Inflammatory macrophage treated with lipopolysaccharide for 1 hour (primary cell): ENCODE measurements at places on chromosomes 5 and 9.

DNA sequence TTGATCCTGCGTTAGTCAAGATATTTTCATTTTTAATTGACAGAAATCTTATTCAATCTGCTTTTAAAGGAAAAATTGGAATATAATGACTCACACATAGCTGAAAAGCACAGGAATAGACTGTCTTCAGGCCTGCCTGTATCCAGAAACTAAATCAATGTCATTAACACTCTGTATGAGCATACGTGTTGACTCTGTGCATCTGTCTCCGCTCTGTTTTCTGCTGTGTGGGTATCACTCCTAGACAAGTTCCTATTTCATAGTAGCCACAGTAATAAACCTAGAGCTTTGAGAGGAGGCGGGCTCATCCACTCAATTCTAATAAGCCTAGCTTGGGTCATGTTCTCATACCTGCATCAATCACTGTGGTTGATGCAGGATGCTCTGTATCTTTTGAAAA, 267.6 kb downstream of the KCTD16 start:
- DNase-seq = no peak

DNA sequence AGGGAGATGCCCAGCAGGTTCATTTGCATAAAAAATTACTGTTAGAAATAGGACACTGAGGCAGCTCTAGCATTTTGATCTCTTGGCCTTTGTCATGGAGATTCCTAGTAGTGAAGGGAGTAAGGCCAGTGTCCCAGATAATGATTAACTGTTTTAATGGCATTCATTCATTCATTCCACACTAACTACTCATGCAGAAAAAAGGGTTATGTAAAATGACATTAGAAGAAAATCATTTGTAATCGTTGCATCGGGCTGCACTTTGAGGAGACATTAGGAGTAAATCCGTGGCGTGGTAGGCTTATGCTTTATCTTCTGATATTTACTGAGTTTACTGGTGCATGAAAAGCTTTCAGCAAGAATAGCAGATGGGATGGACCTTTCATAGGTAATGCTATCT, 82.6 kb upstream of the GRHPR start:
- no peak for DNase-seq

GRCh38 chr9:25752398-25752797, 74.2 kb upstream of the TUSC1 start:
- no peak for DNase-seq

GRCh38 chr9:75814667-75815066, 75.8 kb upstream of the PCSK5 start:
- DNase-seq = no peak

GRCh38 chr9:92657296-92658094, 12.4 kb downstream of the IPPK start:
- DNase-seq = no peak

DNA sequence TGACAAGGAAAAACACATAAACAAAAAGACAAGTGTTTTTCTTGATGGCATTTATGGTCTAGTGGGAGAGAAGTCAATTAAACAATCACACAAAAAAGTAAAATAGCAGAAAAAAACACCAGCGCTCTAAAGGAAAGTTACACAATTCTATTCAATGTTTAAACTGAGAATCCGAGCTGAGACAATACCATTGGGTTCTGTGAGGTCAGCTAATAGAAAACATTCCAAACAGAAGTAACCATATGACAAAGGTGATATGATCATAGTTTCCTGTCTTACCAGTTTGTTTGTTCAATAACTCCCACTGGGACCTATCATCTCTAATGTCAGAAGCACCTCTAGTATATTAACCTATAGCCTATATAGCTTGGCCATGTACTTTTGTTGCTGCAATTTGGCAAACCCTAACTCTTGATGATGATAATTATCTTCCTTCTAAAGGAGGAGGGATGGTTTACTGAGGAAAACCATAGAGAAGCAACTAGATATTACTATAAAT, 1030.0 kb downstream of the CDH12 start:
- DNase-seq = no peak

- no peak for DNase-seq
These were observed 96.9 kb upstream of the FSTL4 start for GRCh38 chr5:133709209-133709725.
